ENCODE measurements at places on chromosomes 7 and 10.

GRCh38 chr7:47551668-47552440, 30.1 kb downstream of the TNS3 start:
- DNase-seq, result peak; percentile 49

- DNase-seq, result no peak
Observed at GRCh38 chr7:111239437-111239836, 148.5 kb downstream of the LRRN3 start.

DNA sequence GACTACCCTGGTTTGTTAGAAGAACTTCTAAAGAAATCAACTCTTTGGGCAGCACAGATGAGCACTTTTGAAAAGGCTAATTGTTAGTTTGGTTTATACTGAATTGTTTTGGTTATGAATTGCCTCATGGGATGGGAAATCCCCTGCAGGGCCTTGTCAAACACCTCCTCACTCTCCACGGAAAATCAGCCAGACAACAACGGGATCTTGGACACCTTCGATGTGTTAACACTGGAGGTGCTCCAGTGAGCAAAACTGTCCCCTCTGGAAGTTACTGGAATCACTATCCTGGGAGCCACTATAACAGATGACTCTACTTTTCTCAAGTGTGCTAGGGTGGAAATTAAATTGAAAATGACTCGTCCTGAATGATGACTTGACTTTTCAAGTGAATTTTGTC, 38.7 kb downstream of the CDK6 start:
- peak; percentile 58 for DNase-seq

DNA sequence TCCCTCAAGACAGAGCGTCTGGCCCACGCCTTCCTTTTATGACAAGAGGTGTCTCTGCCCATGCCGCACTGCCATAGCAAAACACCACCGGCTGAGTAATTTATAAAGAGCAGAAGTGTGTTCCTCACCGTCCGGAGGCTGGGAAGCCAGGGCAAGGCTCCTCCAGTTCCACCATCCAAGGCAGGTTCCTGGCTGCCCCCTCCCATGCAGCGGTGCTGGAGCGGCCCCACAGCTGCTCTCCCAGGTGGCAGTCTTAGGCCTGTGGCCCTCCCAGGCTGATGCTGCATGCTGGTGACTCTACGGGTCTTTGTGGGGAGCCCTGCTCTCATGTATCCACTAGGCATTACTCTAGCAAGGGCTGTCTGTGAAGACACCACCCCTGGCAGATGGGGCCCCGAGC, 113.1 kb downstream of the TCERG1L start:
- DNase-seq, result no peak

GRCh38 chr7:149459540-149460452, 1.1 kb downstream of the ZNF777 start:
- peak; percentile 59 for DNase-seq

GRCh38 chr7:130113887-130114286, 43.6 kb downstream of the KLHDC10 start:
- DNase-seq, result no peak

DNA sequence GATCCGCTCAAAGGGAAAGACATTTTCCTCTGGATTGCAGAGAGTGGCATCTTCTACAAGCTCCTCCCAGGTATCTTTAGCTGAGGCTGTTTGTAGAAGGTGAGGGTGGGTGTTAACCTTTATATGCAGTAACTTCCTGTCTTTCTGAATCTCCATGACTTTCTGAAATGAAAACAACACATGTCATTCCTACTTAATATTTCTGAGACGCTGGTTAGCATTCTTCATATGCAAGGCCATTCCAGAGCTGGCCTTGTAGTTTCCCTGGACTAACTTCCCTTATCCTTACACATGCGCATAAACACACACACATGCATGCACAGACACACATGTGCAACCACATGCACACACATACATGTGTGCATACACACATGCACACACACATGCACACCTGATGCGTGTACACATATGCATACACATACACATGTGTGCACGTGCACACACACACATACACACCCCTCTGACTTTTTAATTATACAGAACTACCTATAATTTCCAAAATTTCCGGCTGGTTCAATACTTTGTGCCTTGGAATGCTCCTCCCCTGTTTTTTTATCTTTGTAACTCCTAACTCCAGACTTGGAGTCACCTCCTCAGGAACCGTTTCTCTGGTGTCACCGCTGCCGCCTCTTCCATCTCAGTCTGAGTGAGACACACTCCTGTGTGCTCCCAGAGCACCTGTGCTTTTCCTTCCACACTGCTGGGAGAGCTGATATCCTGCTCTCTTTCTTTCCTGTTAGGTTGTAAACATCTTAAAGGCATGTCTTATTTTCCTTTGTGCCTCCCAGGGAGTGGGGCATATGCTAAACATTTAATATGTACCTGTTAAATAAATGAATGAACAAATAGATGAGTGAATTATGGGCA, 55.2 kb downstream of the LRRC18 start:
- DNase-seq, result no peak

- peak; percentile 64 for DNase-seq
Observed at GRCh38 chr10:120600871-120601649, 144.0 kb downstream of the PLPP4 start.

DNA sequence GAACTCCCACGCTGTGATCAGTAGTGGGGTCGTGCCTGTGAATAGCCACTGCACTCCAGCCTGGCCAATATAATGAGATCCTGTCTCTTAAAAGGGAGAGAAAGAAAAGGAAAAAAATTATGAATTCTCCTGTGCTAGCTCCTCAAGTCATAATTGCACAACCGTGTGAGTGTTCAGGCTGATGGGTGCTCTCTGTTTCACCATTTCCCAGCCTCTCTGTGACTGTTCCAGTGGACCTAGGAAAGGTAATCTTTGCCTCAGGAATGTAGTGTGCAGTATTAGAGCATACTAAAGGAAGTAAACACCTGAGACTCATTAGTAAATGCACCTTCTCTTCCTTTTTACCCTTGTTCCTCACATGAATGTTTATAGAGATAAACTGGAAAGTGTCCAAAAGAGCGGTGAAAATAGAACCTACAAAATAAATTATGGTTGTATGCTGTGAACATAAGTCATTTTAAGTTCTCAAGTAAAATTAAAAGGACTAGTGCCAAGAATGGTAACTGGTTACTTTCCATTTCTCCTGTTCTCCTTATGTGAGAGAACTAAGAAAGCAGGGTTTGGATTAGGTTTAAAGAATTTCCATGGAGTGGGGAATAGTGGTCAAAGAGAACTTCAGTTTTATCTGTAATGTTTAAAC, 42.7 kb downstream of the INPP5F start:
- DNase-seq, result no peak

DNA sequence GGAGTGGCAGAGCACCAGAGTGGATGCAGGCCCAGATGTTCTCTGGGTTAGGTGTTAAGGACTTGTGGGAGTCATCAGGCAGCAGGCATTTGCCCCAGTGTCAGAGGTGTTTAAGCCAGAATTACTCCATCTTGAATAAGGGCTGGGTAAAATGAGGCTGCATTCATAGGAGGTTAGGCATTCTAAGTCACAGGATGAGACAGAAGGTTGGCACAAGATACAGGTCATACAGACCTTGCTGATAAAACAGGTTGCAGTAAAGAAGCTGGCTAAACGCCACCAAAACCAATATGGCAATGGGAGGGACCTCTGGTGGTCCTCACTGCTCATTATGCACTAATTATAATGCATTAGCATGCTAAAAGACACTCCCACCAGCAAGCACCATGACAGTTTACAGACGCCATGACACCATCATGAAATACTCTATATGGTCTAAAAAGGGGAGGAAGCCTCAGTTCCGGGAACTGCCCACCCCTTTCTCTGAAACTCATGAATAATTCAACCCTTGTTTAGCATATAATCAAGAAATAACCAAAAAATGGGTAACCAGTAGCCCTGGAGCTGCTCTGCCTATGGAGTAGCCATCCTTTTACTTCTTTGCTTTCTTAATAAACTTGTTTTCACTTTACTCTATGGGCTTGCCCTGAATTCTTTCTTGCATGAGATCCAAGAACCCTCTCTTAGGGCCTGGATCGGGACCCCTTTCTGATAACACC, 882 bp upstream of the LRRC61 start:
- no peak for DNase-seq

DNA sequence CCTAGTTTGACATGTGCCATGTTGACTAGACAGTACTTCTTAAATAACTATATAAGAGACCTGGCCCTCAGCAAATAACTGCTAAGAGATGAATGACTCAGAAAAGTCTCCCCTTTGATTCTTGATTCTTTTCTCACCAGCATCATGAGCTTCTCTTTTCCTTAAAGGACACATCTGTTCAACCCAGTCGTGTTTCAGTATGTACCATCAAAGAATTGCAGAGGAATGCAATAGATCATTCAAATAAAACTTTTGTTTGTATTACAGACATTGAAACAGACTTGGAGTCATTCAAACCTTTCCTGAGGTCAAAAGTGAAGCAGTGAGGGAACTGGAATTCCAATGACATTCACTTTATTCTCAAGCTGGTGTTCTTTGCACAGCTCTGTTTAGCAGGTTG, 598.3 kb upstream of the GHITM start:
- no peak for DNase-seq

- no peak for DNase-seq
Observed at GRCh38 chr7:142835487-142835886, 19.4 kb upstream of the EPHB6 start.

DNA sequence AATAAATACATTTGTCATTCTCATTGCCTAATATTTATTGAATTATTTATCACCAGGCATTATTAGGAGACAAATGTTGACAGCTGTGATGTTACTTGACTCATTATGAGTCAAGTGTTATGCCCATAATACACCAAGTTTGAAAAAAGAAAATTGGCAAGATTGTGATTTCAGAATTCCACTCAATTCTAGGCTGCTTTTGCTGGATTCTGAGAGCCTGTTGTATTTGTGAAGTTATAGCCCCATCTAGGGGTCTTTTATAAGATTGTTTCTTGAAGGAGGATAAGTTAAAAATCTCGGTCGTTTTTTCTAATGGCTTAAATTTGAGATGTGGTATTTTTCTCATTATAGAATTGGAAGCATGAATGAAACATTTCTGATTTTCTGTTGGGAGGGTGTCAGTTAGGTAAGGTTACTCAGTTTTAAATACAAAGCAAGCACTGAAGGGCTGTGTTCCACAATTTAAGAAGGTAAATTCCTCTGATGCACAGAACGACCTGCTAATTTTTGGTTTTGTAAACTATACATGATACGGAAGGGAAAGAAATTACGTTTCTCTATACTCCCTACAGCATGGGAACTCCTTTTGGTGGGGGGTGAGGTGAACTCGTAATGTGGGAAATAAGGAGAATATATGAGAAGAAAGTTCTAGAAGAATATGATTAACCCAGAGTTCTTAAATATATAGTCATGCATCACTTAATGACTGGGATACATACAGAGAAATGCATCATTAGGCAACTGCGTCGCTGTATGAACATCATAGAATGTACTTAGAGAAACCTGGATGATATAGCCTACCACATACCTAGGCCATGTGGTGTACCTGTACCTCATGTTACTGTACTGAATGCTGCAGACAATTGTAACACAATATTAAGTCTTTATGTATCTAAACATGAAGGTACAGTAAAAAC, 2.6 kb downstream of the STK31 start:
- peak; percentile 73 for DNase-seq

- DNase-seq, result no peak
Observed at GRCh38 chr10:67801118-67801517, 36.9 kb downstream of the DNAJC12 start.

GRCh38 chr7:27031289-27032172, 64.3 kb downstream of the HOXA1 start:
- no peak for DNase-seq

GRCh38 chr10:81978238-81978637, 103.2 kb downstream of the NRG3 start:
- peak; percentile 63 for DNase-seq

- DNase-seq, result no peak
Observed at GRCh38 chr7:28564755-28565374, 152.5 kb downstream of the CREB5 start.

DNA sequence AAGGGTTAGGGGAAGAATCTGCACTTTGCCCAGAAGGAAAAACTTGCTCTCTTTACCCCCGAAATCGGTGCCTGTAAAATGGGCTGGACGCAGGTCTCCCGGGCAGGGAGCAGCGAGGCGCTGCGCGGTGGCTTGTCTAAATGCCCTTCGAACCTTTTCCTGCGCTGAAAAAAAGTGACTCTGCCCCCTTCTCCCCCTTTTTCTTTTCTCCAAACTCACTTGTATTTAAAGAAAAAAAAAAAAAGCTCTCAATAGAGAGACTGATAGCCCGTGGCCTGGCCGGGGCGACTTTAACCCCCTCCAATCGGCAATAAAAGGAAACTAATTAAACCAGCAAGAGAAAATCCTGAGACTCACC, 286 bp downstream of the SP8 start:
- DNase-seq, result peak; percentile 26

GRCh38 chr7:1323178-1324027, 90.7 kb downstream of the UNCX start:
- DNase-seq, result no peak

DNA sequence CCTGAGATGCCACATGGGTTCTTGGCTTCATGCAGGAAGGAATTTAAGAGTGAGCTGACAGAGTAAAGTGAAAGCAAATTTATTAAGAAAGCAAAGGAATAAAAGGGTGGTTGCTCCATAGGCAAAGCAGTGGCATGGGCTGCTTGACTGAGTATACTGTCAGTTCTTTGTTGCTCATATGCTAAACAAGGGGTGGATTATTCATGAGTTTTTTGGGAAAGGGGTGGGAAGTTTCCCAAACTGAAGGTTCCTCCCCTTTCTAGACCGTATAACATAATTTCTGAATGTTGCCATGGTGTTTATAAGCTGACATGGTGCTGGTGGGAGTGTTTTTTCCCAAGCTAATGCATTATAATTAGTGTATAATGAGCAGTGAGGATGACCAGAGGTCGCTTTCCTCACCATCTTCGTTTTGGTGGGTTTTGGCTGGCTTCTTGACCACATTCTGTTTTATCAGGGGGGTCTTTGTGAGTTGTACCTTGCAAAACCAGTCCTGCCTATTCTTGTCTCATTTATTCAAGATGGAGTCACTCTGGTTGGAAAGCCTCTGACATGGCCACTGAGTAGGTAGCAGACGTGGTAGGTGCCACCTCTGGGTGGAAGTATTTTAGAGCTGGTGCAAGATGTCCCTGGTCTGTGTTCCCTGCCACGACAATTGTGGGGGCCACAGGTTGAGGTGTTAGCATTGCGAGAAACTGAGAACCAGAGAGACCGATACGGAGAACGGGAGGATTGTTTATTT, 107.5 kb upstream of the SDK1 start:
- DNase-seq, result peak; percentile 52

DNA sequence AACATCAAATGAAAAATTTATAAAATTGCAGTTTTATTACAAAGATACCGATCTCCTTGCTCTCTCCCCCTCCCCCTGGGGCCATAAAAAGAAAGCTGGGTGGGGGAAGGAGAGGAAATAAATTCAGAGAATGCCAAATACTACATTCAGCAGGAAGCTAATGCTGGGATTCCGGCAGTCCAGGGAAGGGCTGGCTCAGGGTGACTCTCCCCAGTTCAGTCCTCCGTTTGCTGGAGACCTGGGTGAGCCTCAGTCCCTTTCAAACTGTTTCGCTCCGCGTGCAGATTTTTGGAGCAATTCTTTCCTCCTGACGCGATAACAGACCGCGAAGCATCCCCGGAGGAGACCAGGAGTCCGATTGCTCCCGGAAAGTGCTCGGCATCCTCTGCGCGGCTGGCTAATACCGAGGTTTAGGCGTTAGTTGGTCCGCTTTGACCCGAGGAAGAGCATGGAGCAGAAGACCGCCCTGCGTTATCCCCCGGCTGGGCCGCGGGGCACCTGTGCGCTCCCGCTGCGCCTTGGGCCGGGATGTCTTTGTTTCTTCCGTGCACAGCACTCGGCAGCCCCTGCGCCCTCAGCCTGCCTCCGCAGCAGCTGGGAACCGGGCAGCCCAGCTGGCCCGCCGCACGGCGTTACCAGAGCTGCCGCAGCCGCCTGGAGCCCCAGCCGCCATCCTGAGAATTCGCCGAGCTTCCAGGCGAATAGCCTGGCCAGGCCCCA, 3.9 kb upstream of the HOXA2 start:
- peak; percentile 51 for DNase-seq

Measured in astrocyte of the hippocampus (primary cell).